ENCODE measurements at places on chromosomes 2 and 18.

DNA sequence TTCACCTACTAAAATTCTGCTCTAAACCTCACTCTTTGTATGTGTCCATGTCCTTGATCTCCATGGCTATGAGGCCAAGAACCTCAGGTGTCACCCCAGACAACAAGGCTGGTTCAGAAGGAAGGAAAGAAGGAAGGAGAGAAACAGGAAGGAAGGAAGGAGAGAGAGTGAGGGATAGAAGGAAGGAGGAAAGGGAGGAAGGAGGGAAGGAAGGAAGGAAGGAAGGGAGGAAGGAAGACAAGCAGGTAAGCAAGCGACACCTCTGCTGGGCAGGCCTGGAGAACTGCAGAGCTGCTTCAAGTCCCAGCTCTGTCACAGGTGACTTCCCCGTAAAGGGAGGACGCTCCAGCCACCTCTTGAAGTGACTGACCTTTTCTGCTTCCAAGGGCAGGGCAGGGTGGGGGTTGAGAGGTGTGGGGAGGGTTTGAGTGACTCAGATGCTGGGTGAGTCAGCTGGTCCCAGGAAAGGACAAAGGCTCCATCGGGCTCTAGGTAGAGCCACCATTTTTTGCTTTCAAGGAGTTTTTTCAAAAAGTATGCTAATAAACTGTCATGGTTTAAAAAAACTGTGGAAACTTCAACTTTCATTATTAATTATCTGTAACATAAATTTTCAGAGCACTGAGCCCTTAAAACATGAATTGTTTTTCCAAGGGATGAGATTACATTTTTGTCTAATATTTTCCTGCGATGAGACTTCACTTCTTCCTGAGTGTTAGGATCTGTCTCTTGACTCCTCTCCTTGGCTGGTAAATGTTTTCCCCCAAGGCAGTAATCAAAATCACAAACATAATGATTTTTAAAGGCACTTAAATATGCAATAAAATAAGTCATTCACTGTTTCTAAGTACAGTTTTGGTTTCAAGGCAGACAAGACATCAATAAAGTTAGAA, 90.1 kb upstream of the L3MBTL4 start:
- DNase-seq = no peak

DNA sequence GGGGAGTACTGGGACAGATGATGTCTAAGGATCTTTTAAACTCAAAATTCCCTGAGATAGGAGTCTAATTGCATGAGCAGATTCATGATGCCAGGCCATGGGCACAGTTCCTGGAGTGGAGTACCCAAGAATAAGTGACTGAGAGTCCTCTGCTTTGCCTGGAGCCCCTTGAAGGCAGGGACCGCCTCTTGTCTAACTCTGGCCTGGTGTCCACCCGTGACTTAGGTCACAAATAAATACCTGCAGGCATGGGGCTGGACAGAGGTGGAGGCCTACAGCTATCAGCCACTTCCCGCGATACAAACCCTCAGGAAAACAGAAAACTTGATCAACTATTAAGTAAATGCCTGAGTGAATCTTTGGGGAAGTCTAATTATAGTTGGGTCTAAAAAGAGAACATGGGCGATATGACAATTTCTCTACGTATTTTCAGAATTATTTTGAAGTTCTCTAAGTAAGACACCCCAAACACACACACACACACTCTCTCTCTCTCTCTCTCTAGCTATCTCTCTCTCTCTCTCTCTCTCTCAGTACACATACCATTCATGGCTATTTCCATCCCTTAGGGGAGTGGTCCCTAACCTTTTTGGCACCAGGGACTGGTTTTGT, 1.8 kb upstream of the WIPF1 start:
- DNase-seq = no peak

- no peak for DNase-seq
Observed at GRCh38 chr18:44732599-44732998, 51.9 kb downstream of the SETBP1 start.

GRCh38 chr2:64525317-64525613, 1.1 kb downstream of the AFTPH start:
- DNase-seq = no peak

GRCh38 chr2:69517410-69517809, 80.2 kb upstream of the NFU1 start:
- no peak for DNase-seq
